Lung microvascular endothelial cell (primary cell): ENCODE measurements at places on chromosomes 12 and 14. TPM values are rescaled to one million over a fixed set of nuclear protein-coding genes. Genes with fewer than 3 reads are reported as not detected.

GRCh38 chr14:24279301-24280186 lies 8.1 kb upstream of the RABGGTA start:
- DNase-seq, result peak; percentile 12

DNA sequence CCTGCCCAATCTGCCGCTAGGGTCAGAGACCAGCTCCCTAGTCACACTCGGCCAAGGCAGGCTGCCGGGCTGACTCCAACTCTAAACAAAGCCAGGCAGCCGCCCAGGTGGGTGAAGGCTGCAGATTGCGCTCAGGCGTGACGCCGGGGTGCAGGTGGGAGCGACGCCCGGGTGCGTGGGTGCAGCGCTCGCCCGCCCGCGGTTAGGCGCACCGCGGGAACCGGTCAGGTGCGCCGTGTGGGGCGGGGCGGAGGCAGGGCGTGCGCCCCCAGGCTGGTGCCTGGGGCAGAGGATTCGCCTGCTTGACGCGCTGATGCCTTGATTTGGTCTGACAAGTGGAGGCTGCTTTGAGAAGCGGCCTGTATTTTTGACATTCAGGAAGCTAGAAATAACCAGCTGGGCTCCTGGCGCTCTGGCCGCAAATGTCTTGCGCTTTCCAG lies 126.7 kb upstream of the HIF1A start:
- DNase-seq, result no peak

DNA sequence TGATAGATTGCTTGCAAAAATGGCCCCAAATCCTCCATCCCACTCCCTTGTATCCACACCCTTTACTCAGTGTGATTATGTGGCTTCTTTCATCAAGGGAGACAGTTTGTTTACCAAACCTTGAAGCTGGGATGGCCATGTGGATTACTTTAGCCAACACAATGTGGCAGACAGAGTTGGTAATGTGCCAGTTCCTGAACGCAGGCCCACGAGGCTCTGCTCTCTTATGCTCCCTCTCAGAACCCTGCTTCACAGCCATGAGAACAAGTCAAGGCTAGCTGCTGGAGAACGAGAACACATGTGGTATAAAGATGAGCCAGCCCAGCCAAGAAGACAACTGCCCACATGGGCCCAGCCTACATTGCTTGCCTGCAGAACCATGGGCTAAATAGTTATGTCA lies 162.3 kb downstream of the NDUFA12 start:
- no peak for DNase-seq

- no peak for DNase-seq
These were observed 45.8 kb upstream of the TBX3 start for GRCh38 chr12:114729731-114730130.

The CHGA gene
- not detected in 2 replicates for total RNA-seq

The OLR1 gene
- total RNA-seq, result not detected in 2 replicates

The SENP1 gene
- total RNA-seq, result 8.3 and 8.9 TPM in 2 replicates
